ENCODE measurements at places on chromosomes 1 and 21.

DNA sequence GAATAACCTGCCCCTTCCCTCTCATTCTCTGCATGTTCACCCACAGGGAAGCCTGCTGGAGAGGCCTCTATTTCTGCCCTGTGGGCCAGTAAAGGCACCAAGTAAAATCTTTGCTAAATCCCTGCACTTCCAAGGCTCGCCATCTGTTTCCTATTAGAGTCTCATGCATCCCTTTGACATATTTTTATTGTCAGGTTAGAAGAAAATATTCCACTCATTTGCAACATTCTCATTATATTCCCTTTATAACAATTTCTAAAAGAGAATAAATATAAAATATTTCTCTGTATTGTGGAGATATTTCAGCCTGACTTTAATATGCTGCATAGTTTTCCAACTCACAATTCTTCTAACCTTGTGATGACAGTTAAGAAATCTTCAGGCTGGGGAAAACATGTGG, 340.4 kb upstream of the VAMP3 start:
- DNase-seq: no peak

GRCh38 chr1:28244549-28245251, 8.8 kb downstream of the ATP5IF1 start:
- DNase-seq: no peak

GRCh38 chr1:47713975-47714767, 276.3 kb downstream of the FOXD2 start:
- DNase-seq: peak; percentile 45

DNA sequence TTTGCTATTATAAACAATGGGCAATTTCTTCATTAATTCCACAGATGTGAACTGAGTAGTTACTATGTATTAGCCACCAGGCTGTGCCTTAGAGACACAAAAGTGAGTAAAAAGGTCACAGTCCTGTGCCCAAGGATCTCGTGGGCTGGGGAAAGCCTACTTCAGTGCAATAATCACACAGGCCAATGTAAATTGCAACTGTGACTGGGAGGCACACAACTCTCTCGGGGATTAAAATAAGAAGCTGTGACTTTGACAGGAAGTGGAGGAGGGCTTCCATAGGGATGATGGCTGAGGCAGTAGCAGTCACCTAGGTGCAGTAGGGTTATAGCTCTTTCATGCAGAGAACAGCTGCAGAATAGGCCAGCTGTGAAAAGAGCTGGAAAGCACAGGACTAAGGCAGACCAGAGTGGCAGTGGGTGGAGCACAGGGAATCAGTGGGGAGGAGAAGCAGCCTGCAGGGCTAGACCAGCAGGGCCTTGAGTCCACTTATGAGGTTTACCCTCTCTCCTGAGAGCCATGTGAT, 121.9 kb downstream of the MAB21L3 start:
- no peak for DNase-seq

DNA sequence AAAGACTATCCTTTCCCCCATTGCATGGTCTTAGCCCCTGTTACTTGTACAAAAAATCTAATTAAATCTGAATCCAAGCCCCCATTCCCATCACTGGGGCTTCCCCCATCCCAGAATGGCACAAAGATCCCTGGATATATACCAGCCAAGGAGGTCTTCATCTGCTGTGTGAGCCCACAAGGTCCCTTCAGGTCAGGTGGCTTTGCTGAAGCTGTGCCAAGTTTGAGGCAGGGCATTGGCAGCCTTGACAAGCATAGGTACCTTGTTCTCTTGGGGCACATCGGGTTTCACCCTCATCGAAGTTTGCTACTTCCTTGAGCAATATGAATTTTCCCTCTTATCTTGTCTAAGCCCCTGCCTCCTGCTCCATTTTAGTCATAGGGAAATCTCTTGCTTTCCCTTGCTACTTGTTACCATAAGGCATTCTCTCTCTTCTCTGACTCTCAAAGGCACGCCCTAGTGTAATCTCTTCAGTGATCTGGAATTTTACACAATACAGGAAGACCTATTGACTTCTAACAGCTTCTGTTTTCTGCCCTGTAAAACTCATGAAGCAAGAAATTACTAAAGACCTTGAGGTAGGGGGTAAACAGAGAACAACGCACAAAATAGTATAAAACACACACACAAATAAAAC, 71.4 kb upstream of the COG2 start:
- no peak for DNase-seq

GRCh38 chr1:238060061-238060460, 169.3 kb upstream of the ZP4 start:
- DNase-seq: no peak

DNA sequence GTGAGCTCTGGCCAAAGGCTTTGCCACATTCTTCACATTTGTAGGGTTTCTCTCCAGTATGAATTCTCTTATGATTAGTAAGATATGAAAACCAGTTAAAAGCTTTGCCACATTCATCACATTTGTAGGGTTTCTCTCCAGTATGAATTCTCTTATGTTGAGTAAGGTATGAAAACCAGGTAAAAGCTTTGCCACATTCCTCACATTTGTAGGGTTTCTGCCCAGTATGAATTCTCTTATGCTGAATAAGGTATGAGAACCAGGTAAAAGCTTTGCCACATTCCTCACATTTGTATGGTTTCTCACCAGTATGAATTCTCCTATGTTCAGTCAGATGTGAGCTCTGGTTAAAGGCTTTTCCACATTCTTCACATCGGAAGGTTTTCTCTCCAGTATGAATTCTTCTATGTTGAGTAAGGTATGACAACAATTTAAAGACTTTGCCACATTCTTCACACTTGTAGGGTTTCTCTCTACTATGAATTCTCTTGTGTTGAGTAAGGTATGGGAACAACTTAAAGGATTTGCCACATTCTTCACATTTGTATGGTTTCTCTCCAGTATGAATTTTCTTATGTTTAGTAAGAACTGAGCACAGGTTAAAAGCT, 20.7 kb downstream of the ZNF695 start:
- no peak for DNase-seq

GRCh38 chr1:16960560-16961296, 19.7 kb downstream of the MFAP2 start:
- DNase-seq: peak; percentile 88

DNA sequence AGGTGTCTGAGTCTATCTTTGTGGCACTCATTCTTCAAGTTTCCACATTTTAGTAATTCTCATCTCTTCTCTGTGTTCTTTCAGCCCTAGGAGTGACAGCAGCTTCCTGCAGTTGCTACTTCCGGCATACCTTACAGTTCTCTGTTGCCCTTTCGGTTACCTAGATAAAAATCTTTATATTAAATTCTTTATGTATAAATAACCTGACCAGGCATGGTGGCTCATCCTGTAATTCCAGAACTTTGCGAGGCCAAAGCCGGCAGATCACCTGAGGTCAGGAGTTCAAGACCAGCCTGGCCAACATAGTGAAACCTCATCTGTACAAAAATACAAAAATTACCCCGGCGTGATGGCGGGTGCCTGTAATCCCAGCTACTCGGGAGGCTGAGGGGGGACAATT, 62.9 kb downstream of the CDKN2C start:
- DNase-seq: no peak

- DNase-seq: no peak
Observed at GRCh38 chr1:66557157-66557556, 23.2 kb downstream of the SGIP1 start.

- DNase-seq: no peak
Observed at GRCh38 chr1:1284221-1285101, 4.2 kb downstream of the SCNN1D start.

DNA sequence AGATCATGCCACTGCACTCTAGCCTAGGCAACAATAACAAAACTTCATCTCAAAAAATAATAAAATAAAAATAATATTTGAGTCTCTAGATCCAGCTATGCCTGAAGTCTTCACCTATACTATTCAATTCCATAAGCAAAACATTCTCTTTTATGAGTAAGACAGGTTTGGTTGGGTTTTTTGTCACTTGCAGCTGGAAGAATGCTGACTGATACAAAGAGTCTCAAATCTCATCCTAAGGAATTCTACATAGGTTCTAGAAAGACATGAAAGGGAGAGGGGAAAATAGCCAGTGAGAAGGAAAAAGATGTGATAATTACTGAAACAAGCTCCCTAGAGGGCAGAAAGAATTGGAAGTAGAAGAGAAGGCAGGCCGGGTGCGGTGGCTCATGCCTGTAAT, 30.4 kb upstream of the MED18 start:
- no peak for DNase-seq

GRCh38 chr1:2192031-2192995, 2.3 kb downstream of the FAAP20 start:
- no peak for DNase-seq

DNA sequence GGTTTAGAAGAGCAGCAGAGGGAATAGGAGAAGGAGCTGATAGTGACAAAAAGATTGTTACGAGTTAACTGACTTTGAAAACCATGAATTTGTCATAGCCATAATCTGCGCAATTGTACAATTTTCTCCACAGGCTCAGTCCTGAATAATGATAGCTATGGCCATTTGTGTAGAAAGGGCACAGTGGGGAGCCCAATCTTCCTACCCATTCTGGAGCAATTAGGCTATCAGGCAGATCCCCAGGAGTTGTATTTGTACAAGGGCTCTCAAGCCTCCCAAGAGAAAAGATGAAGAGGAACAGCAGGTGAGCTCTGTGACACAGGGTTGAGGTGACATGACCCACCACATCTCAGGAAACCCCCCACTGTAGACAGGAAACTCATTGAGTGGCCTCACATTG, 42.1 kb upstream of the SAMD13 start:
- DNase-seq: no peak

GRCh38 chr1:56190806-56191365, 388.5 kb downstream of the PLPP3 start:
- DNase-seq: no peak

DNA sequence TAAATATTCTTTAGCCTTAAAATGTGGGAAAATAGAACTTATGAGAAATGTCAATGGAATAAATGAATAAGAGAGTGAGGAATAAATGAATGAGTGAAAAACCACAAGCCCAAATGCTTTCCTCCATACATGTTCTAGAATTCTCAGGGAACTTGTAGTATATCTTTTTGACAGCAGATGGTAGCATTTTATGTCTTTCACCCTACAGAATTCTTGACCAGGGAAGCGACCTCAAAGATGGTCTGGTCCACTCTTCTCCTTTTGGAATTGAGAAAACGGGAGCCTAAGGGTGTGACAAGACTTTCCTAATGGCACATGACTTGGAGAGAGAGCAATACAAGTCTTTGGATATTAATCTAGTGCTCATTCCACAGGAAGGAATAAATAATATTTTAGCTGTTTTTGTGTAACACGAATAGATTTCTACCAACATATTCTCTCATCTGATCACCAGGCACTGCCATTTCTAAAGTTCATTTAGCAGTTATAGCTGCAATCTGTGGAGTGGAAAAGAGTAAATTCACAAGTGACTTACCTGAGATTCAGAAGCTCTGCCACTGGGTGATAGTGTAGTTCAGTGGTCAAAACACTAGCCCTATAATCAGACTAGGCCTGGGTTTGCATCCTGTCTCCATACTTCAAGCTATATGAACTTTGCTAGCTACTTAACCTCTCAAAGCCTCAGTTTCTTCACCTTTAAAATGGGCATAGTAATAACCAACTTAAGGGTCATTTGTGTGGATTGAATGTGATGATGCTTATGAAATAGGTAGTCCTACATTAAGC, 15.0 kb upstream of the F5 start:
- DNase-seq: no peak

- DNase-seq: no peak
Observed at GRCh38 chr1:167460836-167461235, 57.5 kb downstream of the CD247 start.

- no peak for DNase-seq
Observed at GRCh38 chr1:231913493-231913892, 286.9 kb downstream of the DISC1 start.

- DNase-seq: no peak
Observed at GRCh38 chr1:160743266-160743665, 4.2 kb downstream of the SLAMF7 start.

DNA sequence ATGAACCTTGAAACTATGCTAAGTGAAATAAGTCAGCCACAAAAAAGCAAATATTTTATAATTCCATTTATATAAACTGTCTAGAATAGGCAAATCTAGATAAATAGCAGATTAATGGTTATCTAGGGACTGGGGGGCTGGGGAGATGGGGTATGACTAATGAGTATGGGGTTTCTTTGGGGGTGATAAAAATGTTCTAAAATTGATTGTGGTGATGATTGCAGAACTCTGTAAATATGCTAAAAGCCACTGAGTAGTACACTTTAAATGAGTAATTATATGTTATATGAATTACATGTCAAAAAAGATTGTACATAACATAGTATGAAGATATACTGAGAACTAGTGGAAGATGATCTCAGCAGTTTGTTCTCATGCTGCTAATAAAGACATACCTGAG, 675.0 kb downstream of the KIF26B start:
- DNase-seq: no peak

DNA sequence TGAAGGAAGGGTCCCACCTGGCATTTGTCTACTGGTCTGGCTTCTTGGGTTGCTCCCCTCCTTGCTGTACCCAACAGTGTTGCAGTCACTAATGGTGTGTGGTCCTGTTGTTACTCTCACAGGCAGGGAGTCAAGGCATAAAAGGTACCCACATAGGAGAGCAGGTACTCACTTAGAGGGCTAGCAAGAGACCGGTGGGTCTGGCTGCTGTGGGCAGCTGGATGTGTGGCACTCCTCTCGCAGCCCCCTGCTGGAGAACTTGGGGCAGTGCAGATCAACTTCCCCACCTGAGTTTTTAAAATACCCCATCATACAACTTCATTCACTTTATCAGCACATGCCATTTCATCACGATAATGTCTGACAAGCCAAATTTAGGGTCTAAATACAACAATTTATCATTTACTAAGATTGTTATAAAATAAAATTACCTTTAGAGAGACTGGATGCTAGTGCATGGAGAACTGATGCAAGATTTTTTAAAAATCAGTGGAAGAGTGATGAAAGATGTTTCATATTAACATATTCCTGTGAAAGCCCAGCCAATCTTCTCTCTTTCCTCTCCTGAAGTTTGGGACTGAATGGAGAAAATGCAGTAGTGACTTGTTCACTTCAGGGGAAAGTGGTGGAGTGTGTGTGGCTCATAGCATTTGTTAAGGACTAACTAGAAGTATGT, 42.8 kb downstream of the ACP6 start:
- DNase-seq: no peak

DNA sequence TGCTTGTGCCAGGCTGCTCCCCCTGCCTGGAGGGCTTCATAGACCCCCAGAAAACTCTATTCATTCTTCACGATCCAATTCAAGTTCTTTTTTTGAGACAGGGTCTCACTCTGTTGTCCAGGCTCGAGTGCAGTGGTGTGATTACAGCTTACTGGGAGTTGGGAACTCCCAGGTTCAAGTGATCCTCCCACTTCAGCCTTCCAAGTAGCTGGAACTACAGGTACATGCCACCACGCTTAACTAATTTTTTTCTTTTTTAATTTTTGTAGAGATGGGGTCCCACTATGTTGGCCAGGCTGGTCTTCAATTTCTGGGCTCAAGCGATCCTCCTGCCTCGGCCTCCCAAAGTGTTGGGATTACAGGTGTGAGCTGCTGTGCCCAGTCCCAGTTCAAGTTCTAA, 4.3 kb downstream of the STK40 start:
- DNase-seq: no peak
